ENCODE measurements at places on chromosomes 12 and 14.

- DNase-seq, result no peak
These were observed 70.5 kb downstream of the TMX1 start for GRCh38 chr14:51310505-51310944.

GRCh38 chr12:52519387-52519703 is 849 bp downstream of the KRT5 start:
- DNase-seq, result no peak

DNA sequence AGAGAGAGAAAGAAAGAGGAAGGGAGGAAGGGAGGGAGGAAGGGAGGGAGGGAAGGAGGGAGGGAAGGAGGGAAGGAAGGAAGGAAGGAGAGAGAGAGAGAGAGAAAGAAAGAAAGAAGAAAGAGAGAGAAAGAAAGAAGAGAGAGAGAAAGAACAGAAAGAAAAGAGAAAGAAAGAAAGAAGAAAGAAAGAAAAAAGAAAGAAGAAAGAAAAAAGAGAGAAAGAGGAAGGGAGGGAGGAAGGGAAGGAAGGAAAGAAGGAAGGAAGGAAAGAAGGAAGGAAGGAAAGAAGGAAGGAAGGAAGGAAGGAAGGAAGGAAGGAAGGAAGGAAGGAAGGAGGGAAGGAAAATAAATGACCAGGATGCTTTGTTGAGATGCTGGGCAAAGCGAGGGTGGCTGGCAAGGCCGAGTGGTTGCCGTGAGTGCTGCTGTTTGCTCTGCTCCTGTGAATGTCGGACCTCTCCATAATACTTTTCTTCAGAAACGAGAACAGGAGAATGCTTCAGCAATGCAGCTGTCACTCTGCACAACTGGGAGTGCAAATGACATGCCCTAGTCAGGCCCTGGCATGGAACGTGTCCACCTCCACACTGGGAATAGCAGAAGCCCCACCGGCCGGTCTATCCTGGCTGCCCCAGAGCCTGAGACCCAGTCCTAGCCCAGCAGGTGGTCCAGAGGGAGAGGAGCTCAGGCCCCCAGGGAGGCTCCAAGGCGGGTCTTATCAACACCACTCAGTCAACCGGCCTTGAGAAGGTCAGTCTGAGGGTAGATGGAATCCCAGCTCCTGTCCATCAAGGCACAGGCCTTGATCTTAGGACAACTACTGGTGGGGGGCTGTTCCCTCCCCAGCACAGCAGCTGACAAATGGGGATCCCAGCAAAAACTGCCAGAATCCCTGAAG is 25.1 kb upstream of the EIF5 start:
- no peak for DNase-seq

GRCh38 chr14:36805131-36805559 is 143.5 kb downstream of the PAX9 start:
- no peak for DNase-seq

GRCh38 chr12:22355011-22355580 is 20.6 kb upstream of the ST8SIA1 start:
- DNase-seq, result no peak

DNA sequence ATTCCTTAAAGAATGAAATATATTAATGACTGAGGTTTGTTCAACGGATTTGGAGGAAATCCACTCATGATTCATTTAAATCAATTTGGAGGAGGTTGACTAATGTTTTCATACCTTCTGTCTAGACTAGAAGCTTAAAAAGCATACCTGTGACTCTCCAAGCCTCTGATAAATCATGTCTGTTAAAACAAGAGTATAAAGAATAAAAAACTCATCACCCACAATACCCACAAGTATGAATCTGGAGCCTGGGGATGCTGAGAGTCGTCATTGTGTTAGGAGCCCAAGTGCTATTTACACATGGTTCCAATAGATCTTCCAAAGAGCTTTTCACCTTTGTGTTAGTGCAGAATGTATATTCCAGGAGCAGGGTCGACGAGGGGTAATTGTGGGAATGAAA is 86.8 kb upstream of the ADAMTS20 start:
- no peak for DNase-seq

DNA sequence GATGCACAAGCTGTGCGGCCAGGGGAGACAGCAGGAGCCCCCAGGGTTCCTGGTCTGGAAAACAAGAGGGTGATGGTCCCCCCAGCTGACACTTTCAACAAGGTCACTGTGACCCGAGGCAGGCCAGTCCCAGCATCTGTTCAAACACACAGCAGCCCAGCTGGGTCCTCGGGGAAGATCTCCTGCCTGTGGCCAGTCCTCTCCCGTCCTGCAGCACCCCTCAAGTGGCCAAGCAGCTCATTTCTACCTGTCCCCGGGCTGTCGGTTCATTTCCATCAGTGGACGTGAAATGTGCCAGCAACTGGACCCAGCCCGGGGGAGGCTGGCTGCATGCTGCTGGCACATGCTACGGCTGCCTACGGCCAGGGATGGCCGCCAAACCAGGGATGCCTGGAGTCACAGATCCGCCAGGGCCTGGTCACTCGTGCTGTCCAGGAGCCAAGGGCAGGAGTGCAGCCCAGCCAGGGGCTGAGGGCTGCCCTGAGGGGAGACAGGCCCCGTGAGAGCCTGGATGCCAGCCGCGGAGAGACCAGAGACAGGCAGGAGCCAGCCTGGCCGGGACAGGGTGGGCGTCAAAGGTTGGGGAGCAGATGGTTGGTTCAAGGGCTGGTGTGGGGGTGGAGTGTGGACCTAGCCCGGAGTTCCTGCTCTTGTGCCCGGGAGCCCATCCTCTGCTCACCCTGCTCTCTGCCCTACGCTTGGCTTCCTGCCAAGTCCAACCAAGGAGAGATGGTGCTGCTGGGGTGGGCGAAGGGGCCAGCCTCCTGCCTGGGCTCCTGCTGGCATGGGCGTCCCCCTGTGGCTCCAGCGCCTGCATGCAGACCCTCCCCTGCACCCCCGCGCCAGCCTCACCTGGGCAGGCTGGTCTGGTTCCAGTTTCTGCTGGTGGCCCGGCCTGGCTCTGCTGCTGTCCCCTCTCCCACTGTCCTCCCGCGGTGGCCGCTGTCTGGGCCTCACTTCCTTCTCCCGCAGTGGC is 143.8 kb downstream of the ADGRD1 start:
- no peak for DNase-seq

DNA sequence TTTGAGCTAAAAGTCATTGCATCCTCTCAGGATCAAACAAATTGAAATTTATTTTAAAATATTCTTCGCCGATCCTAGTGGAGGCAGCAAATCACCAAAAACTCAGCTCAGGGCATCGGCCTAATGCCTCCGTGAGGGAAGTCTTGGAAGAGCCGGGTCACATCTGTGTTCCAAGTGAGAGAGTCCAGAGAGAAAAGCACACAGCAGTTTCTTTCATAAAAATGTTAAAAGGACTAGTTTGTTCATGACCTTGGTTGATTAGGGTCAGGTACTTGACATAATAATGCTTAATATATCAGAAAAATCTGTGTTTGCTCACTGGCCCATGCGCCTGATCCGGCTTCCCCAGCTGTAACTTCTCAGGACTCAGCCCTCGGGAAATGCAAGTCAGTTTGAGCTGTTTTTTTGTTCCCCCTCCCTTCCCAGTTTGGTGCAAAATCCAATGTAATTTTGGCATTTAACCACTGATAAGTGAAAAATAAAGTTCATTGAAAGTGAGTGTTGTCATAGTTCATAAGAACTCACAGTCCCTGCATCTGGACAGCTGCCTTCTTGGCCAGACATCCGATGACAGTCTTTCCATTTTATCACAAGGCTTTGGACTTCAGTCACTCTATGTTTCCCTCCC is 161.7 kb downstream of the CAND1 start:
- DNase-seq, result no peak

- no peak for DNase-seq
These were observed 41.5 kb downstream of the KCTD10 start for GRCh38 chr12:109435428-109436187.

GRCh38 chr14:60661721-60662120 is 12.4 kb upstream of the SIX1 start:
- no peak for DNase-seq

GRCh38 chr12:79414252-79414651 is 276.5 kb downstream of the PAWR start:
- no peak for DNase-seq

DNA sequence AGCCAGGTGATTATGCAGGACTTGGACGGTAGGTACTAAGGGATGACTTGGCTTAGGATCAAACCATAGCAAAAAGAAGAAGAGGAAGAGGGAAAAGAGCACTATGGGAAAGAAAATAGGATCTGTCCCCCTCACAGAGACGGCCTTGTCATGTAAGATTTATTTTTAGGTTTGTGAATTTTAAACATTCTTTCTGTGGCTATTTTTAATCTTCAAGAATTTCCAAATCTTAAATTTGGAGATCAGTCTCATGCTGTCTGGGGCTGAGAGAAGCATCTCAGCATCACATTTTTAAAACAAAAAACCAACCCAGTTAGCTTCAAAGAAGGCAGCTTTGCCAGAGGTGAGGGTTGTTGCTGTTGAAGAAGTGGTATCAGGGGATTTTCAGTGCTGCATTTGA is 52.6 kb upstream of the STRN3 start:
- DNase-seq, result no peak

GRCh38 chr12:92304371-92305055 is 158.9 kb upstream of the BTG1 start:
- no peak for DNase-seq

DNA sequence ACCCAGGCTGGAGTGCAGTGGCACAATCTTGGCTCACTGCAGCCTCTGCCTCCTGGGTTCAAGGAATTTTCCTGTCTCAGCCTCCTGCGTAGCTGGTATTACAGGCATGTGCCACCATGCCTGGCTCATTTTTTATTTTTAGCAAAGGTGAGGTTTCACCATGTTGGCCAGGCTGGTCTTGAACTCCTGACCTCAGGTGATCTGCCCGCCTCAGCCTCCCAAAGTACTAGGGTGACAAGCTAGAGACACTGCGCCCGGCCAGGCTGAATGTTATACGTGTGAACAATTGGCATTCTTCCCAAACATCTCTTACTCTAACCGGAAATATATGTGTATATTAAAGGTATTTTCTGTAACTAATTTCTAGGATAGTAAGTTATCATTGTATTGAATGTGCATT is 13.2 kb upstream of the LIMA1 start:
- no peak for DNase-seq

DNA sequence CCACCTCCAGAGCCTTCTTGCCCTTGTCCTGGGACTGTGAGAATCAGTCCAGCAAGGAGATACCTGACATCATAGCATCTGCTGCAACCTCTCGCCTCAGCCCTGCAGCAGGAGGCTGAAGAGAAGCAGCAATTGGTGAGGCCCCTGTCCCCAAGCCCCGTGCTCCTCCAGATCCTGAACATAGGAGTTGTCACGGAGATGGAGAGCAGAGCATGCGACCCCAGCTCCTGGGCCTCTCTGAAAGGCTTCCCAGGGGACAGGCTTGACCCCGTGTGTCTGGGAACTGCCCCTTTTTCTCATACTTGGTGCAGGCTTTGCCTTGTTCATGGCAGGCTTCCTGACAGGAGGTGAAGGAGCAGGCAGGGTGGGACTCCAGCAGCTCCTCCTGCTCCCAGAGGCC is 127.7 kb upstream of the PZP start:
- no peak for DNase-seq

DNA sequence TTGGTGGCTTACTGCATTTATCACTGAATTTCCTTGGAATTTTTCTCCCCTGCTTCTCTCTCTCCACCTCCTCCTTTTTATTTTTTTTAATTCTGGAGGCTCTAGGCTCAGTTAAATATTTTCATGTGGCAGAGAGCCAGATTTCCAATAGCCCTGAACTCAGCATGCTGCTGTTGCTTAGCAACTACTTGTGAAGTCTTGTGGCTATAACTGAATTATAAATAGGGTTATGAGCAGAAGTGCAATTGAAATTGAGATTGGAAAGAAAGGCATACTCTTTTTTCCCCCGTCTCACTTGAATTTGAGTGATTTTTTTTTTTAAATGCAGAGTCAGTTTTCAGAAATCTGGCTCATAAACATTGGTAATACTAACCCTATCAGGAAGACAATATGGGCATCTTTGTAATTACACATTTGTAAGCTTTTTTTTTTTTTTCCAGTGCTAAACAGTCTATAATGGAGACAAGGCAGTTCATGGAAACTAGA is 38.3 kb downstream of the ATF7IP start:
- DNase-seq, result no peak

- no peak for DNase-seq
These were observed 17.2 kb upstream of the LRRK2 start for GRCh38 chr12:40207551-40207950.

DNA sequence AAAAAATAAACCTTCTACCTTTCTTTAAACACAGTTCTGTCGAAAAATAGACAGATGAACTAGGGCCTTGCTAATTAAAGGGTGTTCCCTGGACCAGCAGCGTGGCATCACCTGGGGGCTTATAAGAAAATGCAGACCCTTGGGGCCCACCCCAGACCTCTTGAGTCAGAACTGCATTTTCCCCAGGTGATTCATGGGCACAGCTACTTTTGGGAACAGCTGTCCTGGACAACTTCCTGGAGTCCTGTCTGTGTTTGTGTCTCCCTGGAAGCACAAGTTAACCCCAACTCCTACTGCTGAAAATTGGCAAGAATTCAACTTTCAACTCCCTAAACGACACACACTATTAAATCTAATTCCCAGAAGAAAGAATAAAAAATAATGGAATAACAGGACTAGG is 17.8 kb downstream of the FBLN5 start:
- no peak for DNase-seq

DNA sequence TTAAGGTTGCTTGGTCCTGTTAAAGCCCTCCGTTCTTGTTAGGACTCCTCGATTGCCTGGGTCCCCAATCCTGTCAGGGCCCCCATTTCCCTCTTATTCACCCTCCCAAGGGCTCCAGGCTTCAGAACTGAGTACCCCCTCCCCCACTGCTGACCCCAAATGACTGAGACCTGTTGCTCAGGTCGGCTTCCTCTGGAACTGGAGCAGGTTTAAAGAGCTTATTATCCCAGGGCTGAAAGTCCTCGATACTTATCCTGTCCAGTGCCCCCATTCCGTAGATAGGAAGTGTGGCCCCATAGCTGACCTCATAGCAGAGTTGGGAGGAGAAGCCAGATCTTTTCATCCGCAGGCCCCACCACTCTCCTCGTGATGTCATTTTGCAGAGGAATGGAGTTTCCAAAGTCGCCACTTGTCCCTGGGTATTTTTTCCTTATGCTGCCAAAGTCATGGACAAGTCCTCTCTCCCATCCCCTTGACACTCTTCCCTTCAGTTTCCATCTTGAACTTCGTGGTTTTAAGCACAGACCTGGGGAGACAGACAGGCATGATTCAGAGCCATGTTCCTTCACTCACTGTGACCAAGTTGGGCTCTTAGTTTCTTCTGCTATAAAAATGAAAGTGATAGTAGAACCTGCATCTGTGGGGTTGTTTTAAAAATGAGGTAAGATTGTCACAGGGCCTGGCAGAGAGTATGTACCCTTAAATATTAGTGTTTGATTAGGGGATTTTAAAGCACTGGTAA is 1.2 kb downstream of the USP30 start:
- peak; percentile 18 for DNase-seq
